ENCODE measurements at places on chromosomes 1 and 21.

GRCh38 chr1:6209661-6210580, 4.0 kb downstream of the RNF207 start:
- no peak for DNase-seq

GRCh38 chr1:38297246-38297645, 250.7 kb upstream of the POU3F1 start:
- DNase-seq, result no peak

- DNase-seq, result no peak
Observed at GRCh38 chr1:16260814-16261213, 23.8 kb upstream of the CPLANE2 start.

DNA sequence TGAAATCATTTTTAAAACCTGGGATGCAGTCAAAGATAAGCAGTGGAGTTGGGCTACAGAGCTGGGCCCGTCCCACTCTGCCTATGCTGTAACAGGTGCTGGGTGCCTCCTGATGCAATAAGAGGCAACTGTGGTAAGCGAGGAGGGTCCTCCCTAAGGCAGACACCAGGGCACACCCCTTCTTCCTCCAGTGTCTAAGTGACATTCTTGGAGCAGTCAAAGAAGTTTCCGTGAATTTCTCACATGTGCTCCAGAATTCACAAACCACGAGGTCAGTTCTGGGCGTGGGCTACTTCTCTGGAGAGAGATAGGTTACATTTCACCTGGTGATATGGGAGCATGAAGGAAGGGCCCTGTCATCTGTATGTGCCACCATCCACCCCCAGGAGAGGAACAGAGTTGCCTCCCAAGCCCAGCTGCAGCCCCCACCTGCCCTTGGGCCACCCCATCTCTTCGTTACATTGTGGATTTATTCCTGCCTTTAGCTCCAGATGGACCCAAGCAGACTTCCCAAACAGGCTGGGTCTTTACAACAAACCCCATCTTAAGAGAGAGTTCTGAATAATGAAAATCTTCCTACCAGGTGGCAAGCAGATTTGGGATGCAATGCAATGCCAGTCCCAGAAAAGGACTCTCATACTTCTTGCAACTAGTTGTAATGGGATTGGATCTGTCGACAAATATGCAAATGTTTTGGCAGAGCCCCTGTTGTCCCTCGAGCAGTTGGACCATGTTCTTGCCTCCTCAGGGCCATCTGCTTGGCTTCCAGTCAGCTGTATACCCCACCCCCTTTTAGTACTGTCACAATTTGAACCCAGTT, 82.5 kb upstream of the CNTN2 start:
- no peak for DNase-seq

DNA sequence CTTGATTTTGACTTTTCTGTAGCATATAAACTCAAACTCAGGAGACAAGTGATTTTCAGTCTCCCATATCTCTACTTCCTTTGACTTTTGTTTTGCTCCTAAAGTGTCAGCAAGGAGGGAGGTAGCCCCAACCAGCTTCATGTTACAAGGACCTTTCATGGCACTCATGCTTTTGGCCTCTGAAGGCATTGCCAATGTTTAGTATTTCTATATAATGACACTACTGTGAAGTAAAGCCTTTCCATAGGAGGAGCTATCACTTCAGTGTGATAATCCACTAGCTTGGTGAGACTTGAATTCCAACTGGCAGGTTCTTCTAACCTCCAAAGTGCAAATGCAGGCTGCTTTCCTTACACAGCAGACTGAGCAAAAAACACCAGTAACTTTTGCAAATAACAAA, 14.4 kb downstream of the COLGALT2 start:
- DNase-seq, result no peak

DNA sequence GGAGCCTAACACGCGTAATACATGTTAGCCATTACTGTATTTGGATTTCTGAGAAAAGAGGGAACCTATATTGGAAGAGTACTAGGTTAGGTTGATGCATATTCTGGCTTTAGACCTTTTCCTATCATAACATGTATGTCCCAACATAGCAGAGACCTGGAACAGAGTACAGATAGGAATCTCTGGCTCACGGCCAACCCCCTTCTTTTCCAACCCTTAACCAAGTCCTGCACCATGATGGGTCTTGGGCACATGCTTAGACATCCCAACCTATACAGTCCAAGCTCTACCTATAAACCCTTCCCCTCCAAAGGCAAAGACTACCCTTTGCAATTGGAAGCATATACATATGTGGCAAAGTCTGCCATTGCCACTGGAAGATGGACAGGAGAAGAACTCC, 227.9 kb downstream of the TM2D1 start:
- no peak for DNase-seq

- no peak for DNase-seq
Observed at GRCh38 chr1:87600854-87601253, 272.2 kb downstream of the LMO4 start.

DNA sequence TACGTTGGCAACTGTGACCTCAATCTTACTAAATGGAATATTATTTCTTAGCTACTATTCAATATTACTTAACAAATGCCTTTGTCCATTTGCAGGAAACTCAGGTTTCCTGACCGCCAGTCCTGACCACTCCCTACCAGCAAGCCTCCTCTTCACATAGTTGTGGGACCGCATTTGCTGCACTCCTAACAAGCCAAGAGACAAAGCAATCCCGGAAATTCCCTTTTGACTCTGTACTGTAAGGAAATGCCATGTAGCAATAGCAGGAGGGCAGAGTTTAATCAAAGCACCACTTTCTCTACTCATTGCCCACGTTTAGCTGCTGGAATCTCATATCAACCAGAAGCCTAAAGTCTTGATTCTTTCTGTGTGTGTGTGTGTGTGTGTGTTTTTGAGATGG, 28.1 kb upstream of the ACBD6 start:
- no peak for DNase-seq

DNA sequence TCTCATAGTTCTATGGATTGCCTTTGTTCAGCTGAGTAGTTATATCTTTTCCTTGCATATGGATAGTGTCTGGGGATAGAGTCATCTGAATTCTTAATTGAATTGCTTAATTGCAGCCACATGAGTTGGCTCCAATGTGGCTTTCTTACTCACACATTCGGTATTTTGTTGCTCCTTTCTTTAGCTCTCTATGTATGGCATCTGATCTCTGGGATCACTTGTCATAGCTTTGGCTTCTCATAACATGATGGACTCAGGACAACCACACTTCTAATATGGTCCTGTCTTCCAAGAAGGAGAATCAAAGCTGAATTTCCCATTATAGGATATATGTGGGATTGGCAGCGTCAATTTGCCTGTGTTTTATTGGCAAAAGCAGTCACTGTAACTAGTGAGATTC, 716.2 kb downstream of the NCAM2 start:
- no peak for DNase-seq

DNA sequence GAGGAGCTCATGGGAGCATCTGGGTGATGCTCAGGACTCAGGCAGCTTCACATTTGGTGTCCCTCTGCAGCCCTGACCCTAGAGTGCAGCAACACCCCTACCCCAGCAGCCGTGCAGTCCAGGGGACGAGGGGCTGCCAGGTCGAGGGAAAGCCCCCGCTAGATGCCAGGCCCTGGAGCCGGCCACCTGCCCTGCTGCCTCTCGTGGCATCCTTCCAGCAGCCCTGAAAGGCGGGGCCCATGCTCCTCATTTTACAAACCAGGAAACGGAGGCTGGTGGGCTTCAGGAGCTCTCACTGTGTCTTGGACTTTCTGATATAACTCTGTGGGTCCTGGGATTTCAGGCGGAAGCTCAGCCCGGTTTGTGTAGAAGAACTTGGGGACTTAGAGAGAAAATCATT, 120.5 kb upstream of the WNT4 start:
- DNase-seq, result no peak

GRCh38 chr1:4275083-4275482, 375.0 kb upstream of the C1orf174 start:
- no peak for DNase-seq

DNA sequence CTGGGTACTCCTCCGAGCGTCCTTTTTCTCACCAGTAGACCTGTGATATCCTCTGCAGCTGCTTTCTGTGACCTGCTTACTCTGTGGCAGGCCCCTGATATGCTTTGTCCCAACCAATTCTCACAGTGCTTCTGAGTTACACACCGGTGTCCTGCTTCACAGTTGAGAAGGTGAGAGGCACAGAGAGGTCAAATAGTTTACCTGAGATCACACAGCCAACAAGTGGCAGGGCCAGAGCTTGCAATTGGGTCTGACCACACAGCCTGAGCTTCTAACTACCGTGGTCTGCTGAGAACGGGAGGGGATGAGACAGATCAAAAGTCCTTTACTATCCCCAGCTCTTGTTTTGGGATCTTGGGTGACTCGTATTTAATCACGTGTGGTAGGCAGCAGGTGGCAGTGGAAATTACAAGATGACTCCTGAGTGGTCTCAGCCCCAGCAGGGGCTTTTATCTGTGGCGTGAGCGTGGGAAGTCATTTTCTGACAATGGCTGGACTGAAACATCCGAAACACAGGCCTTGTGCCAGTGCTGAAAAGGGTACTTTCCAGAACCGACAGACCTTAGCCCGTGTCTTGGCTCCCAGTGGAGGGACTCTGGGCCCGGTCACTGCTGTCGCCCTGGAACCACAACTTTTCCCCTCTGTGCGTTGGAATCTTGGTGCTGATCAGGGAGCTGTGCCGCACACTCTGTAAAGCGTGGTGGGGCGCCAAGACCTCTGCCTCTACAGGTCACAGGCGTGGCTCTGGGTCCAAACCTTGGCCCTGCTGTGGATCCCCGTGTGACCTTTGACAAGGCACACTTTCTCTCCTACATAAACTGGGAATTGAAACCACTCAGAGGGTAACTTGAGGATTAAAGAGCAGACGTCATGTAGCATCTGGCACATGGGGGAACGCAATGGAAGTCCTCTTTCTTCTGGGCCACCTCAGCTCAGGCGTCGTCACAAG, 11.9 kb downstream of the THEMIS2 start:
- no peak for DNase-seq

GRCh38 chr1:91791103-91791502, 94.8 kb downstream of the TGFBR3 start:
- no peak for DNase-seq

GRCh38 chr21:31781737-31782136, 49.8 kb upstream of the SCAF4 start:
- DNase-seq, result no peak

GRCh38 chr1:207898260-207898659, 12.7 kb downstream of the CD34 start:
- no peak for DNase-seq

DNA sequence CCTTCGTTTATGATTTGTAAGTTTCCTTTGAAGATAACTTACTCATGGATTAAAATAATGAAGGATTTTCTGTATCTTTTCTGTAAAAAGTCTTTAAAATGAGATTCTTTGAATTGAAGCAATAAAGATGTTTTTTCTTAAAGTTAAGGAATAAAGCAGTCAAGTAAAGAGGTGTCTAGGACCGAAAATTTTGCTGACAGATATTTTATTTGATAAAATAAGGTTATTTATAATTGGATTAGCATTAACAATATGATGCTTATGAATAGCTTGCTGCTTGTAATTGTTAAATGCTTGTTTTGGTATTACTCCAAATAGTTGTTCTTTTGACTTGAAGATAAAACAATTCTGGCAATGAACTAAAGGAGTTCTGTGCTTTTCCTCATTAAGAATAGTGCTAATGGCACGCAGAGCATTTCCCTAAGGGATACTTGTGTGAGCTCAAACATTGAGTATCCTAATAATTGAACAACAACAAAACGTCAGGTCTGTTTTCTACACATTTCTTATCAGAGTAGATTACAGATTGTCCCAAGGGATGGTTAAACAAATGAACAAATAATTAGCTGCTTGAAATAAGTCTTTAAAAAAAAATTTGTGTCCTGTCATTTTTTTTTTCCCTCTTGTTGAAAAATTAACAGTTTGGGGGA, 16.6 kb downstream of the TSNAX start:
- no peak for DNase-seq

DNA sequence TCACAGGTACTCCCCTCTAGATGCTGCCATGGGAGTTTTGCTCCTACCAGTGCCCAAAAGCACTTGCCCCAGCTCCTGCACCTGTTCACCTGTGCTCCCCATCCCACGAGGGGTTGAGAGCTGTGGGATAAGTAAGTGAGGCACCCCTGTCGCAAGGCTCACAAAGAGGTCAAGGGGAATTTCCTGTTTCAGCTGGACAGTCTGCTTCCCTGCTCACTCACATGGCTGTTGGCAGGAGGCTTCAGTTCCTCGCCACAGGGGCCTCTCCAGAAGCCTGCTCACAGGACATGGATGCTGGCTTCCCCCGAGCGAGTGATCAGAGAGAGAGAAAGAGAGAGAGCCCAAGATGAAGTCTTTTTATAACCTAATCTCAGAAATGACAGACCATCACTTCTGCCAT, 8.7 kb upstream of the NCMAP start:
- no peak for DNase-seq

DNA sequence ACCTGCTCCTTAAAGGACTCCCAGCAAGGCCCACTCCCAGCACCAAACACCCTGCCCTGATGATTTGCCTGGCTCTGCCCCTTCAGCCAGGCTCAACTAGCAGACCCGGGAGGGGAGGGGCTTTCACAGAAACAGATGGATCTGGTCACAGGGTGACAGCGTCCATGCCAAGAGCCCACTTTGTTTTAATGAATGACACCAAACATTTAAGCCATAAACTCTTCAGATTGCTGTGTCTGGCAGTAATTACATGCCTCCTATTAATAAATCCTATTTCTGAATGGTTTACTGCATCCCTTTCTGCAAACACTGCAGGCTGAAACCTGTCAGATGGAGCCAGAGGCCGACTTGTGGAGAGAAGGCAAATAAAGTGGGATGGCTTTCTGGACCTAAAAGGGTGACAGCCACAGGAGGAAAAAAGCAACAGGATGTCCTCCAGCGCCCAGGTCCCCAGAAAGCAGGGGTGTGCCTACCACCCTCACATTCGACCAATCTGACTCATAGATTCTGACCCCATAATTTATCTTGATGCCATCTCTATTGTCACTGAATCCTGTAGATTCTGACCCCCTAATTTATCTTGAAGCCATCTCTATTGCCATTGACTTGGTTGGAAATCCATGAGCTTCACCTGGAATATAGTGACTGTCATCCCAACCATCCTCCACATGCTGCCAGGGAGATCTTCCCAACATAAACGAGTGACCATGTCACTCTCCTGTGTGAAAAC, 200.9 kb downstream of the PLPP3 start:
- DNase-seq, result no peak

- DNase-seq, result no peak
Observed at GRCh38 chr21:42234041-42234440, 15.1 kb downstream of the ABCG1 start.

- DNase-seq, result no peak
Observed at GRCh38 chr1:198253668-198254067, 96.9 kb downstream of the NEK7 start.

- DNase-seq, result peak; percentile 37
Observed at GRCh38 chr1:10733474-10734366, 62.7 kb downstream of the CASZ1 start.

DNA sequence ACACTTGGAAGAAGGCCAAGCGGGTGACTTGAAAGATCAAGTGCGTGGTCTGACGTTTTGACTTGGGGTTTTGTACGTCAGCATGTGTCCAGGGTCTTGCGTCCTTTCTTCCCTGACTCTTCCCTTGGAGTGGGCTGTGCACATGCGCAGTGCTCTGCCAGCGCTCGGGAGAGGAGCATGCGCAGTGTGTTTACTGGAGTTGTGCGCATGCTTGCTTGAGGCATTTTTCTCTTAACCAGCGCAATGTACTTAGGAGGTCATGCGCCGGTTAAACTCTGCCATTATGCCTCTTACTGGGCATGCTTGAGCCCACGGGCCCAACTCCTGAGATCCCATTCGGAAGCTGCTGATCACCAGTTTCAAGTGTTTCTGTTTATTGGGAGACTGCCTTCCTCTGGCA, 242.5 kb upstream of the AJAP1 start:
- DNase-seq, result no peak

All from stimulated activated CD4-positive, alpha-beta T cell treated with anti-CD3 and anti-CD28 coated beads, Interleukin-12 subunit alpha, Interleukin-12 subunit beta, amount 100 ng/mL, for 24 hours (primary cell).